Osteoblast (primary cell): ENCODE measurements at places on chromosomes 3 and 15. TPM values are rescaled to one million over a fixed set of nuclear protein-coding genes. Genes with fewer than 3 reads are reported as not detected.

GRCh38 chr3:170712336-170712735 lies 126.5 kb upstream of the SLC7A14 start:
- no peaks in the 10 kb centered on the region for H3K36me3 ChIP-seq
- peaks cover 62% of the 10 kb centered on the region for H3K4me1 ChIP-seq
- H3K27ac ChIP-seq = peak overlapping the region; percentile 88
- H3K4me3 ChIP-seq = no peak overlapping the region
- DNase-seq = no peak
- H3K27me3 ChIP-seq = no peaks in the 10 kb centered on the region

DNA sequence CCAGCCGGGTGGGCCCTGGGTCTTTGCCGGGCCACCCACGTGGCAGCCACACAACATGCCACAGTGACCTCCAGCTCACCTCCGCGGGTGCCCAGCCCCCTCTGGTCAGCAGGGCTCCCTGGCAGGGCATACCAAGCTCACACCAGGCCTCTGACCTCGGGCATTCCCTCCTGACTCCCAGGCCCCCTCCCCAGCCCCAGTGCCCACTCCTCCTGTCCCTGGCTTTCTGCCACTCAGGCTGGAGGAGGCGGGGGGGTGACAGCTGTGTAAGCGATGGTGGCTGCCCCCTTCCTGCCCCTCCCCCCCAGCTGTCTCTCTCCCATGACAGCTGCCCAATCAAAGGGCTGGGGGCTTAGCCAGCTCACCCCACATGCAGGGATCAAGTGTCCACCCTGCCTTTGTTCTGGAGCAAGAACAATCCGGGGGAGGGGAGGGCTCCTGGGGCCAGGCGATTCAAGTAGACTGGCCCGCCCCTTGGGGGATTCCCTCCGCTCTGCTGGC lies 3.3 kb downstream of the PCBP4 start:
- H3K4me1 ChIP-seq = peaks cover 9% of the 10 kb centered on the region
- H3K27me3 ChIP-seq = no peaks in the 10 kb centered on the region
- no peak for DNase-seq
- H3K36me3 ChIP-seq = peaks cover 9% of the 10 kb centered on the region
- H3K4me3 ChIP-seq = no peak overlapping the region

- H3K36me3 ChIP-seq = no peaks in the 10 kb centered on the region
- peaks cover 3% of the 10 kb centered on the region for H3K27me3 ChIP-seq
- DNase-seq = no peak
Observed at GRCh38 chr3:196706327-196706726, 5.7 kb downstream of the CEP19 start.

DNA sequence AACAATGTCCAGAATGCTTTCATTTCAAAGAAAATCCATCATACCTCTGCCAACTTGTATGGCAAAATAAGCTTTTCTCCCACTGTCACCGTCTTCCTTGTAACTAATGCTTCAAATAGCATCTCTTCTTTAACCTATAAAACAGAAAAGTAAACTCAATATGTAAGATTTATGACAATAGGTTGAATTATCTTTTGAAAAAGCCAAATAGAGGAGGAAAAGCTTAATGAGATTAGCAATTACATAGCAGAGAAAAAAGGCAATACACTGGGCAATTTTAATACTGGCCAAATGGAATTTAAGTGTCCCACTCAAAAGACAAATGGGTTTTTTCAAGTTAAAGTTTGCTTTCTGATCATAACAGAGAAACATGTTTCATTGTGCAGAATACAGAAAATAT lies 118.1 kb downstream of the MYO9A start:
- H3K36me3 ChIP-seq = peaks cover 11% of the 10 kb centered on the region
- no peak for DNase-seq
- H3K27me3 ChIP-seq = no peaks in the 10 kb centered on the region

DNA sequence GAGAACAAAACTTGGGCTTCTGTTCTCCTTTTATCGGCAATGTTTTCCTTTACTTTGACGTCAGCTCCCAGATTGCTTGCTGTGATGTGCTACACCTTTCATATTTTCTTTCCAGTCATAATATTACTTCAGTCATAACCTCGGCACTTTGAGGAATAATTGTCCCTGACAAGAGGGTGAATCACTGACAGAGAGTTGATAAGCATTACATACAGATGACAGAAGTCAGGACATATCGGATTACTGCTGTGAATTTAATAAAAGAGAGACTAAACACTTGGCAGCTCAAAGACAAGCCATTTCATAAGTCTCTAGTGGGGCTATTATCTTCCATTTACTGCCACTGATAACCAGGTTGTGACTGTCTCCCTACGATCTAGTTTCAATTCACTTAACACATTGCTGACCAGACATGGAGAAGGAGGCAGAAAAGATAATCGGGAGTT lies 362.1 kb upstream of the ARRDC4 start:
- no peak for DNase-seq
- H3K36me3 ChIP-seq = no peaks in the 10 kb centered on the region
- no peaks in the 10 kb centered on the region for H3K4me1 ChIP-seq
- no peaks in the 10 kb centered on the region for H3K27me3 ChIP-seq

The GALNT15 gene
- 6.5 and 7.1 TPM in 2 replicates for total RNA-seq
